A549 treated with dexamethasone at 1 μM for 4 hours (cell line): ENCODE measurements at places on chromosomes 7 and 10. TPM values are rescaled to one million over a fixed set of nuclear protein-coding genes. Genes with fewer than 3 reads are reported as not detected.

CDHR1 gene
- 0.05 to 0.15 TPM (median 0.11 TPM) in 5 replicates for total RNA-seq

ASAH2B gene
- 3.6 to 5.7 TPM (median 4.6 TPM) in 5 replicates for total RNA-seq

BICC1 gene
- total RNA-seq = 17.0 to 24.6 TPM (median 21.3 TPM) in 5 replicates

UPK3BL1 gene
- 6.7 to 16.2 TPM (median 13.3 TPM) in 5 replicates for total RNA-seq

VSTM2A gene
- total RNA-seq = 0.08 TPM in 2 of 5 replicates, not detected in the others

SYT15 gene
- 1.5 to 3.1 TPM (median 3.0 TPM) in 5 replicates for total RNA-seq

FAM25C gene
- total RNA-seq = 0.57 to 4.1 TPM (median 2.0 TPM) in 4 of 5 replicates, not detected in the other

ZNF804B gene
- not detected in 5 replicates for total RNA-seq

TMEM225B gene
- total RNA-seq = 0.32 to 1.3 TPM (median 1.1 TPM) in 5 replicates

HOXA9 gene
- total RNA-seq = 0.39 to 0.80 TPM (median 0.52 TPM) in 5 replicates

TDRD1 gene
- total RNA-seq = not detected in 5 replicates

ZP3 gene
- total RNA-seq = 15.6 to 18.3 TPM (median 17.2 TPM) in 5 replicates

OPN4 gene
- total RNA-seq = 0.04 TPM in 1 of 5 replicates, not detected in the others

ARL3 gene
- total RNA-seq = 12.8 to 15.9 TPM (median 13.5 TPM) in 5 replicates

DRGX gene
- 0.05 TPM in 2 of 5 replicates, not detected in the others for total RNA-seq

NUP205 gene
- total RNA-seq = 44.6 to 53.0 TPM (median 50.2 TPM) in 5 replicates

RARRES2 gene
- 0.28 TPM in 1 of 5 replicates, not detected in the others for total RNA-seq

SUGCT gene
- total RNA-seq = 0.70 to 1.5 TPM (median 1.3 TPM) in 5 replicates

PPP1R9A gene
- total RNA-seq = 2.4 to 4.9 TPM (median 4.2 TPM) in 5 replicates

WNT16 gene
- total RNA-seq = 1.6 to 2.6 TPM (median 2.0 TPM) in 5 replicates

TPK1 gene
- total RNA-seq = 1.9 to 3.6 TPM (median 3.2 TPM) in 5 replicates

OR13A1 gene
- 0.04 to 0.05 TPM in 2 of 5 replicates, not detected in the others for total RNA-seq

AHCYL2 gene
- 4.4 to 6.7 TPM (median 6.2 TPM) in 5 replicates for total RNA-seq

ZNF117 gene
- 0.15 to 0.21 TPM (median 0.17 TPM) in 5 replicates for total RNA-seq

SPDYE2B gene
- not detected in 5 replicates for total RNA-seq

MAP3K8 gene
- 8.3 to 11.3 TPM (median 10.4 TPM) in 5 replicates for total RNA-seq

ABCA13 gene
- 0.01 to 0.06 TPM (median 0.05 TPM) in 5 replicates for total RNA-seq

FGFR2 gene
- total RNA-seq = 0.25 to 0.81 TPM (median 0.34 TPM) in 5 replicates

CAPZA2 gene
- 119 to 177 TPM (median 132 TPM) in 5 replicates for total RNA-seq

MKX gene
- total RNA-seq = not detected in 5 replicates
